Activated B cell treated with CpG ODN at 0.5 μM for 24 hours (primary cell): ENCODE measurements at places on chromosomes 3 and 15.

GRCh38 chr3:32488474-32489008 is 14.1 kb downstream of the CMTM6 start:
- DNase-seq: no peak

GRCh38 chr15:90266061-90266431 is 574 bp downstream of the NGRN start:
- no peak for DNase-seq

- DNase-seq: no peak
Measured at GRCh38 chr3:106425916-106426315, 557.1 kb upstream of the CBLB start.

DNA sequence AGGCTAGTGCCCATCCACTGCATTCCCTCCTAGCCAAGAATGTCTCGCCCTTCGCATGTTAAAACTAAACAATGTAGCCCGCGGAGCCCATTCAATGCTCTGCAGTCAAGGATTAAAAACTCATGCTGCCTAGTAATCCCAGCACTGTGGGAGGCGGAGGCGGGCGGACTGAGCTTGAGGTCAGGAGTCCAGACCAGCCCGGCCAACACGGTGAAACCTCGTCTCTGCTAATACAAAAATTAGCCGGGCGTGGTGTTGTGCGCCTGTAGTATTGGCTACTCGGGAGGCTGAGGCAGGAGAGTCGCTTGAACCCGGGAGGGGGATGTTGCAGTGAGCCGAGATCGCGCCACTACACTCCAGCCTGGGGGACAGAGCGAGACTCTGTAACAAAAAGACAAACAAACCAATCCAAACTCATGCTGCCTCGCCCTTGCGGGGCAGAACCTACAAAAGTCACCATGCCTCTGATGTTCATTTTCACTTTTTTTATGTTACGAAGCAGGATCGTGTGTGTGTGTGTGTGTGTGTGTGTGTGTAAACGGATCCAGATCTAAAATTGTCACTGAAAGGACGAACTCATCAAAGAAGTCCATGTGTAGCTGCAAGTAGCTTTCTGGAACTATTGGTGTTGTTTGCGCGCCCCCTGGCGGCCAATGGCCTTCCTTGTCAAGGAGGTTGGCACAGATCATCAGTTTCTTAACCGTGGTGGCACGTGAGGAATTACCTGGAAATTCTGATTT is 54.8 kb upstream of the SPESP1 start:
- DNase-seq: peak; percentile 84

GRCh38 chr3:111521891-111522290 is 20.1 kb upstream of the CD96 start:
- no peak for DNase-seq

GRCh38 chr15:80081390-80081789 is 21.9 kb downstream of the ZFAND6 start:
- DNase-seq: no peak

DNA sequence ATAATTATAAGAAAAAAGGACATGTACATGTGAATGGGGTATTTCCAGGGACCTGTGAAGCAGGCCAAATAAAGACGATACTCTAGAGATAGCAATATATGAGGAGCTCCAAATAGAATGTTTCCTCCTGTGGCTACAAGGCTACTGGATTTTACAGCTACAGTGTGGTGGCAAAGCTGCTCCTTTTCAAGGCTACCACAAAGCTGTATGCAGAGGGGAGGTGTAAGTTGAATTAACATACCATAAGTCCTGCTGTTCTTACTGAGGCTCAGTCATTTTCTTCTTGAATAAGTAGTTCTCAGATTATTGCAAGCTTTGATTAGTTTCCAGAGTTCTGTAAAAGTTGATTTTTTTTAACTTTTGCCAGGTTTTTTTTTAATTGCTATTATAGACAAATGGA is 1184.6 kb upstream of the EPHA6 start:
- DNase-seq: no peak

DNA sequence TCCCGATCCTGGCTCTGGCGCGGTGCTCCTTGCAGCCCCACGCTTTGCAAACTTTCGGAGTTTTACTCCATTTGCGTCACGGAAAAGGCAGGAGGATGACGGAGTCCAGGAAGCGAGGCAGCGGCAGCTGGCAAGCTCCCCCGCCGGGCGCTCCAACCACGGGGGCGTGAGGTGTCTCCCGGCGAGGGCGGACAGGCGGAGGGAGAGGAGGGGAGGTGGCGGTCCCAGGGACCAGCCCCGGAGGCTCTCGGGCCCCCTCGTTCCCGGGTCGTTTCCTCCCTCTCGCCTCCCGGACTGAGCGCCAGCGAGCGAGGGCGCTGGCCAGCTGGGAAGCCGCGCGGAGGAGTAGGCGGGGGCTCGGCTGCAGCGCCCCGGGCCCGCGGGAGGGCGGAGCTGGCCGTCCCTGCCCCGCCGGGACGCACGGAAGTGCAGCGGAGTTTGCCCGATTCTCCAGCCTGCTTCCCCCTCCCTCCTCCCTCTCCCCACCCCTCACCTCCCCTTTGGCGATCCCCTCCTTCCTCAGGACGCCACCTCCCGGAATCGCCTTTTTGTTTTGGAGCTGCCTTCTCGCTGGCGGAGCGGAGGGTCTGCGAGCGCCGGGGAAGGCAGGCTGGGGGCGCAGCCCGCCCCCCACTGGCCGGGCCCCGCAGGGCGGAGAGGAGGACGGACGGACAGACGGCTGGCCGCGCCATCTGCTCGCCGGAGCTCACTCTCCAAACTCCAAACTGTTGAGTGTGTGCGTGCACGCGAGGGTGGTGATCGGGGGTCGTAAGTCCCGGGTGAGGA is at the start of gene SNX33:
Gene SNX33 (plus strand): TSS at position 543 of the 786 bp plus-strand sequence. CDS start 1,191 bp downstream, outside the sequence.
- DNase-seq: peak; percentile 46

DNA sequence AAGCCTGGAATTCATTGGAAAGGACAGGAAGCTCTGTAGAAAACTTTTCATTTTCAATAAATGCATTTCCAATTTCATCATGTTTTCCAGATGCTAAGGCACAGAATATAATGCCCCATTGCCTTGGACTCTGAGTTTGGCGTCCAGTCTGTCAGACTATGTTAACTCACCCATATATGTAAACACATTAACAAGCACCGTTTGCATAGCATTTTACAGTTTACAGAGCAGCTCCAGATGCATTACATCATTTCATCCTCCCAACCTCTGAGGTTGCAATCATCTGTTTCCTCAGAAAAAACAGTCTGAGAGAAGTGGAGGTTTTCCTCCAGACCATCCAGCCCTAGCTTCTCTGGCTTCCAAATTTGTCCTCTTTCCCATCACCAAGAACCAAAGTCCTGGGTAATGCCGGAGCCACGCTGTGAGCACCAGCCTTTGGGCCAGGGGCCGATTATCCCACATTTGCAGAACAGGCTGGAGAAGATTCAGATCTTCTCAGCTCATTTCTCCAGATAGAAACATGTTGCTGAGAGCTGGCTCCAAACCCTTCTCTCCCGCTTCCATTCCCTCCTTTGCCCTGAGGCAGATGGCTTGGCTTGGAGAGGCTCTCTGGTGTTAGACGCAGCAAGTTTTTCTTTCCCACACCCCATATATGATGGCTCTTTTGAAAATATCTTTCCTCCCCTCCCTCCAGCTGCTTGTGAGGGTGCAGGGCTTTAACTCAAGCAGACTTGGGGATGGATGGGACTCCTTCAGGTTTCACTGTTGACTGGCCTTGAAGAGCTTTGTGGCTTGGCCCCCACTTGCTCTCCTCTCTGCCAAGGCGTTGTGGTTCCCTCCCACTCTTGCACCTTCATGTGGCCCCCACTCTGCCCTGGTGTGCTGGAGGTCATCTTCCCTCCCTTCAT is 26.0 kb downstream of the CYP19A1 start:
- no peak for DNase-seq

DNA sequence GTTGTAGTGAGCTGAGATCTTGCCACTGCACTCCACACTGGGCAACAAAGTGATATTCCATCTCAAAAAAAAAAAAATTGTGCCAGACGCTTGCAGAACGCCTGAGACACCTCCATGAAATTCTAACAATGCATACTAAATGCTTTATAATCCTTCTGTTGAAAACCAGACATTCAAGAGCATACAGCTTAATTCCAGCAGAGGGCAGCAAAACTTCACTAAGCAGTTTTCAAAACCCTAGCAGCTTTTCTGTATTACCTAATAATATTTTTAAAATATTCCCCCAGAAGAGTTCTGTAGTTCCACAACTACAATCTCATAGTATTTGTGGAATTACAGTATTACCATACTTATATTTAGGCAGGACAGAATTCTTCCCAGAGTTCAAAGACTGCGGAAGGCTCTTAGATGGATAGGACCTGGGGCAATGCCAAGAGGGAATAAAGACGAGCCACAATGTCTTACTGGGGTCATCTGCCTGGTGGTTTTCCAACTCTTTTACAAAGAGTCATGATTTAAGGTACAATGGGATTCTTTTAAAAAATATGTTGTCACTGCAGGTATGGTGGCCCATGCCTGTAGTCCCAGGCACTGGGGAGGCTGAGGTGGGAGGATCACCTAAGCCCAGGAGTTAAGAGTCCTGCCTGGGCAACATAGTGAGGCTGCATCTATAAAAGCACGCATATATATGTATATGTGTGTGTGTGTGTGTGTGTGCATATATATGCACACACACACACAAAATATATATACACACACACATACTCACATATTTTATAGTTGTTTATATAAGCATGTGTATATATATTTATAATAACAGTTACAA is 19.6 kb upstream of the TASOR start:
- no peak for DNase-seq

- no peak for DNase-seq
Measured at GRCh38 chr3:116000311-116000710, 377.0 kb downstream of the GAP43 start.

DNA sequence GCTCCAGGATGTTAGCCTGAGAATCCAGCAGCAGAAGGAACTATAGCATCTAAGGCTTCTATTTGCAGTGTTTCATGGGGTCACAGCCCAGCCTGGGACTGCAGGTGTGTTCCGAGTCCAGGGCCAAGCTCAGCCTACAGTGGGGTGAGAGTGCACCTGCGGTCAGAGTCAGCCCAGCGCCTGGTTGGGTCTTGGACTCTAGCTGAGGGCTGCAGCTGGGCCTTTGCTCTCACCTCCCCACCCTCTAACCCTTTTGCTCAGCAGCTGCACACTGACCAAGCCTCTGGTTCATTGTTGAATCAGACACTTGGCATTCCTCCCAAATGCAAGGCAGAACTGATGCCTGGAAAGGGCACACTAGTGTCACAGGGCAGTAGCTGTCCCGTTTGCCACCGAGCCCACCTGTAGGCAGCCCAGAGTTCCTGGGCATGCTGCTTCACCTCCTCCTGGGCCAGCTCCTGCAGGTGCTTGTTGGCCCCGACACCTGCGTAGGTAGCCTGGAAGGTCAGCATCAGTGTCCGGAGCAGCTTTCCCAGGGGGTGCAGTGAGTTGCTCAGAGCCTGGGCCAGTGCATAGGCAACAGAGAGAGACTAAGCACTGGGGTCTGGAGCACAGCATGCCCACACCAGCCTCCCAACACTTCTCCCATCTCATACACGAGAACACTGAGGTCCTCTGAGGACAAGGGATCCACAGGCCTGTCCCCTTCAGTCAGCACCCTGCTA is 17.5 kb downstream of the ALS2CL start:
- DNase-seq: no peak

DNA sequence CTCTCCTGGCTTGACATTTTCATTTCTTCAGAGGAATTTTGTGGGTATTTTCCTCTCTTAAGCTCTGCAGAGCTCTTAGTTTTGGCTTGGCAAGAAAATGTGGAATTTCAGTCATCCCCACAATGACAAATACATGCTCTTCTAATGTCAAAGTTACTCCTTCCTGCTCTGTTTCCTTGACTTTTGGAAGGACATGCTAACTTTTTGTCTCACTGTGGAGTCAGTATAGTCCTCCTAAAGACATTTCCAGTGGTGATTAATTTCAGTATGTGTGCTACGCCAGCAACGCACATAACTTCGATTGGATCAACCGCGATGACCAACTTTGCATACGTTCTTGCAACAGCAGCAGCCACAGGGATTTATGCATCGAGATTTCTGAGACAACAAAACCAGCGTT is 13.3 kb downstream of the EBLN2 start:
- no peak for DNase-seq

DNA sequence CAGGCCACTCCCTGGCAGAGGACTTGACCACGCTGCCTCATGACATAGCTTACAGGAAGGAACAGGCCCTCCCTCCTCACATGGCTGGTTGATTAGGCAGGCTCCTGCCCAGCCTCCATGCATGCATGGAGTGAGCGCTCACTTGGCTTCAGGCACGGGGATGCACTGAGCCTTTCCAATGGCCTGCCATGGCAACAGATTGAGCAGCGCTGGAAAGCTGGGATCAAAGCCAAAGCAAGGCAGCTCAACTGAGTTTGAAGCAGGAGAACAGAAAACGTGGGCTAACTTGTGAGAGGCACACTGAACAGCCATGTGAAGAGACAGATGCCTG is 5.9 kb upstream of the GRAMD2A start:
- no peak for DNase-seq

- DNase-seq: peak; percentile 77
Measured at GRCh38 chr15:40044717-40045571, 6.0 kb upstream of the SRP14 start.

GRCh38 chr3:44309500-44309899 is 29.1 kb upstream of the TCAIM start:
- DNase-seq: no peak

- no peak for DNase-seq
Measured at GRCh38 chr15:74179101-74179841, 5.8 kb downstream of the ISLR start.

DNA sequence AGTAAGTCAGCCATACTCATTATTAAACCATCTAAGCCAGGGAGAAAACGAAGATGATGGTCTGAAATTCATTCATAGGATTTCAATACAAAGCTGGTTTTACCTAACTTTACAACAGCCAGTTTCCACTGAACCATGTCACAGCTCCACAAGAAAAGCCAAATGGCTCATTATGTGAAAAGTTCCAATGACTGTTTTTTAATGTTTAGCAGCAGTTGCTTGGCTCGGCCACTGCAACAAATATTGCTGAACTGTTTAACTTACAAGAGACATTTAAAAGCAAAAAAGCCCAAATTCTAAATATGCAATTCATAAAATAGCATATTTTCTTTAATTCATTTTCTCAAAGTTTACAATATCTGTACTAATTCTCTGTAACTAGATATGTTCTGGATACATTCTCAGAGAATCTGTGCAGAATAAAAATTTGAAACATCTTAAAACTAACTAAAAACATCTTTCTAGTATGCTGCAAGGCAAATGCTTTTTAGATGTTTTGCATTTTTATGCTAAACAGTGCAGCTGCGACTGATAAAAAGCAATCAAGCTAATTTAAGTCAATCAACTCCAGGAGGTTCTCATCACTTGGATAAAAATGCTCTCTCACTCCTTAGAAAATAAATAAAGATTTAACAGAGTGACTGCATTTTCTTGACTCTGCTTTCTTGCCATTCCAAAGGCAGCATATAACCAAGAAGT is 356.5 kb downstream of the ERC2 start:
- DNase-seq: no peak

- DNase-seq: no peak
Measured at GRCh38 chr3:56689303-56689702, 6.2 kb upstream of the TASOR start.

DNA sequence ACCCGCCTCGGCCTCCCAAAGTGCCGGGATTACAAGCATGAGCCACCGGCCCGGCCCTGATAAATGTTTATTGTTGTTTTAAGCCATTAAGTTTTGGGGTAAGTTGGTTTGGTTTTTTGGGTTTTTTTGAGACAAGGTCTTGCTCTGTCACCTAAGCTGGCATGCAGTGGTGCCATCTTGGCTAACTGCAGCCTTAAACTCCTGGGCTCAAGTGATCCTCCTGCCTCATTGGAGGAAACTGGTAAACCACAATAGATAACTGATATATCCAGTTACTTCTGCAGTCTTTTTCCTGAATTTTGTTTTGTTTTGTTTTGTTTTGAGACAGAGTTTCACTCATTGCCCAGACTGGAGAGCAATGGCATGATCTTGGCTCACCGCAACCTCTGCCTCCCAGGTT is 4.2 kb downstream of the SLC25A20 start:
- DNase-seq: no peak
